CD4-positive, alpha-beta T cell treated with Interleukin-10 for 1 hour (primary cell): ENCODE measurements at places on chromosomes 5 and 9.
A peak's percentile ranks its signal among the peaks of the same experiment; 100 is the strongest.

DNA sequence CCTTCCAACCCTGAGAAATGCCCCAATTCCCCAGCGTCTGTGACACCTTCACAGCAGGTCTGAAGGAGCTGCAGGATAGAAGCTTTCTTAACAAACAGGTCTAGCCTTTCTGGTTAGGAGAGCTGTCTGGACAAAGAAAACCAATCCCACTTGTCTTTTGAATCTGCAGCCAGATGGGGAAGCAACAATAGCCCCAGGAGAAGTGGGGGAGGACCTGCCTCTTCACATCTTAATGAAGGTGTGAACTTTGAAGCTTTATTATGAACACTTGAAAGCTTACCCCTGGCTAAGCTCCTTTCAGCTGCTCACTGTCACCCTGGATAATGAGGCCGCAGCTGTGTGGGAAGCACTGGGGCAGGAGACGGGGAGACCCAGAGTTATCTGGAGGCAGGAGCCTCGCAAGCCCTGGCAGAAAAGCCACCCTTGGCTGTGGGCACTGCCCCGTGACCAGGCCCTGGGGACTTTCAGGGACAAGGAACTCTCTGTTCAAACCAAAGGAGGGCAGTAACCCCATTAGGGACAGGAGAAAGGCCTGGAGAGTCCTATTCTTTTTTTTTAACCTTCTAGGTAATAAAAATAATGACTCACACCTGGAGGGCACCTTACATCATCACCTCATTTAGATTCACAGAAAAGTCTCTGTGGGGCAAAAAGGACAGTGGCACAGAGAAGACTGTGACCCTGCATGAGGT lies 151.8 kb upstream of the RAD23B start:
- DNase-seq: no peak

DNA sequence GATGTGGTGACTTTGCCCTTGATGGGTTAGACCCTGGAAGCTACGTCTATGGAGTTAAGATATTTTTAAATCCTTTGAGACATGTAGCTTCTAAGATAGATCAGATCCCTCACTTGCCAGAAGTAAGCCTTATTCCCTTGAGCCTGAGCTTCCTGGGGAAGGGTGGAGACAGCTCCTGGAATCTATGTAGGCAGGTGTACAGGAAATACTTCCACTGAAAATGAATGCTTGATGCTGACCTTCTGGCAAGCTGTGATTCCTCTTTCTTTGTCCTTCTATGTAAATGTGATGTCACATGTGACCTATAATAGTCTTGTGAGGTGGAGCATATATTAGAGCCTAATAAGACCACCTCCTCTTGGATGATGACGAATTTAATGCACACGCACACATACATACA lies 1152.0 kb upstream of the ACO1 start:
- DNase-seq: no peak

GRCh38 chr5:115813719-115814118 lies 2.7 kb downstream of the CDO1 start:
- DNase-seq: no peak

GRCh38 chr5:58064801-58065200 lies 395.1 kb downstream of the PLK2 start:
- no peak for DNase-seq

GRCh38 chr5:158821331-158821730 lies 278.4 kb downstream of the EBF1 start:
- no peak for DNase-seq

GRCh38 chr5:126267438-126267837 lies 155.8 kb upstream of the GRAMD2B start:
- no peak for DNase-seq

GRCh38 chr5:57437976-57438805 lies 44.4 kb downstream of the ACTBL2 start:
- no peak for DNase-seq

GRCh38 chr5:103962023-103962422 lies 399.4 kb upstream of the NUDT12 start:
- no peak for DNase-seq

DNA sequence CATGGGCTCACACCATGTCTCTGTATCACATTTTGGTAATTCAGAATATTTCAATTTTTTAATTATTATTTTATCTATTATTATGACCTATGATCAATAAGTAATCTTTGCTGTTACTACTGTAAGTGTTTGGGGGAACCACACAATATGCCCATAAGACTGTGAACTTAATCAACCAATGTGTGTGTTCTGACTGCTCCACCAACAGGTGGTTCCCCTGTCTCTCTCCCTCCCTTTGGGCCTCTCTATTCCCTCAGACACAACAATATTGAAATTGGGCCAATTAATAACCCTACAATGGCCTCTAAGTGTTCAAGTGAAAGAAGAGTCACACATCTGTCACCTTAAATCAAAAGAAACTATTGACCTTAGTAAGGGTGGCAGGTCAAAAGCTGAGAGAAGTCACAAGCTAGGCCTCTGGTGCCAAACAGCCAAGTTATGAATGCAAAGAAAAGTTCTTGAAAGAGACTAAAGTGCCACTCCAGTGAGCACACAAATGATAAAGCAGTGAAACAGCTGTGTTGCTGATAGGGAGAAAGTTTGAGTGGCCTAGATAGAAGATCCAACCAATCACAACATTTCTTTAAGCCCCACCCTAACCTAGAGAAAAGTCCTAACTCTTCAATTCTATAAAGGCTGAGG lies 88.7 kb downstream of the DEPDC1B start:
- DNase-seq: no peak

DNA sequence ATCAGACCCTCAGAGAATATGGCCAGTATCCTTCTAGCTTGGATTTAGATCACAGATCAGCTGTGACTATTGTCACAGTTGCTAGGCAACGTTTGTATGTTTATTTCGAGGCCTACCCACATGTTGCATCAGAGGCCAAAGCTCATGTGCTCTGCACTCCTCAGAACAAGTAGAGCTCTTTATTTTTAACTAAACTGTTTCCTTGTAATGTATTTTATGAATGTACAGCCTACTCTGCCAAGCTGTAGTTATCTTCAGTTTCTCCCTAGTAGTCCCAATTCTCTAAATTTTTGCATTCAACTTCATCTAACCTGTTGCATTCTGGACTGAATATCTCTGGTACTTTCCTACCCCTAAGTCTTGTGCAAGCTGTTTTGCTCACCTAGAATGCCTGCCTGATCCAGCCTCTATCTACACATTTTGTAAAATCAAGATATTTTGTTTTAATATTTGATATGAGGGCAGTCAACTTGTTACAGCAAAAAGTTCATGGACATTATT lies 52.8 kb downstream of the CAST start:
- DNase-seq: peak; percentile 73

GRCh38 chr5:73213566-73213998 lies 40.6 kb downstream of the TMEM174 start:
- no peak for DNase-seq

GRCh38 chr5:98128846-98129245 lies 644.6 kb upstream of the RGMB start:
- DNase-seq: no peak

GRCh38 chr5:28234356-28234968 lies 1196.1 kb upstream of the CDH9 start:
- DNase-seq: no peak

DNA sequence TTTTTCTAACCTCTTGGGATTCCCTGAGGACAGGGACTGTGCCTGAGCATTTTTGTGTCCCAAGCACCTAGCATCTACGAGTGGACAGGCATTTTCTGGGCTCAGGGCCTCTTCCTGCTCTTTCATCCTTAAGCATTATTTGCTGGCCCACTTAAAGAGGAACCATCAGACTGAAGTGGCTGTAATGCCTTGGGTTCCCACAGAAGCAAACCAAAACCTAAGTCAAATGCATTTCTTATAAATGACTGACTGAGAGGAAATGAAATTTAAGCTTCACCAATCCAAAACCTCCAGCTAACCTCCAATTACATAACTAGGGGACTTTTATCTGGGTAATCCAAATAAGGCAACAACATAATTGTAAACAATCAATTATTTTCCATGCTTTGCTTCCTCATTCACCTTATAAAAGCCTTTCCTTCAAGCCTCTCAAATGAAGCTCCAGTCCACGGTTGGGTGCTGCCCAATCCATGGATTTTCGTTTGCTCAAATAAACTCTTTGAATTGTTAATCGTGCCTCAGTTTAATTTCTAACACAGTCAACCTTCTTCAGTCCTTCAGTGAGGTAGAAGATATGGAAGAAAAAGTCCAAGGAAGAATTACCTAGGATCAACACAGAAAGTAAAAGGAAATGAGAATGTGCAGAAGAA lies 25.3 kb upstream of the SLC31A2 start:
- DNase-seq: no peak
